ENCODE measurements at places on chromosomes 12 and 14.

DNA sequence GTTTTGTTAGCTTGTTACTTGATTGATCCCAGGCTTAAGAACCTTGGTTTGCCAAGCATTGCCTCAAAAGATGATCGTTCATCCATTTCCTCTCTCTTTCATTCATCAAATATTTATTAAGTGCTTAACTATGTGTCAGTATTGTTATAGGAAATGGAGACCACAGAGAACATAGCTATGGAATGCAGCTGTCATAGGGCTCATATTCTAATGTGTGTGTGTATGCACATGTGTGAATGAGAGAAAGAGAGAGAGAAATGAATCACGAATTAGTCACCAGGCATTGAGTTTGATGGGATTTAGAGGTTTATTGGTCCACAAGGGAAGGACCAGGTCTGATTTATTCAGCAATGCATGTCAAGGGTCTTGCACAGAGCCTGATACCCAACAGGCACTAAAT is 71.0 kb upstream of the FBXO21 start:
- no peak for DNase-seq

- DNase-seq: peak; percentile 83
These were observed 23.2 kb downstream of the PXN start for GRCh38 chr12:120242275-120242799.

- DNase-seq: no peak
These were observed 107.3 kb downstream of the CACNA1C start for GRCh38 chr12:2160043-2160442.

- peak; percentile 91 for DNase-seq
These were observed at the start of gene NACA for GRCh38 chr12:56724972-56725722. Gene NACA (minus strand): TSS chr12:56725299. CDS start chr12:56724521, 778 bp downstream.

DNA sequence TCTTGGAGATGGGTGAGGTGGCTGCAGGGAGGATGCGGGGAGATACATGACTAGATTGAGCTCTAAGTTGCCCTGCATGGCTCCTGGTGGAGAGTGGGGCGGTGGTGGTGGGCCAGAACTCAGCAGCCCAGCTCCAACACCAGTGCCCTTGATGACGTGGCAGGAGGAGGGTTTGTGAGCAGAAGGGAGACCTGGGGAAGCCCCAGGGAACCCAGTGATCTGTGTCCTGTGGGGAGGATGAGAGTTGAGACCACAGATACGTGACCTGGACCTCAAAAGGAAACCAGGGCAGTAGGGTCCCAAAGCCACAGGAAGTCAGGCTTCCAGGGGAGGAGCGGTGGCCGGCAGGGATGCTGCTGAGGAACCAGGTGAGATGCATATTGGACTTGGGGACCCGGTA is 989.1 kb upstream of the TMEM132C start:
- no peak for DNase-seq

DNA sequence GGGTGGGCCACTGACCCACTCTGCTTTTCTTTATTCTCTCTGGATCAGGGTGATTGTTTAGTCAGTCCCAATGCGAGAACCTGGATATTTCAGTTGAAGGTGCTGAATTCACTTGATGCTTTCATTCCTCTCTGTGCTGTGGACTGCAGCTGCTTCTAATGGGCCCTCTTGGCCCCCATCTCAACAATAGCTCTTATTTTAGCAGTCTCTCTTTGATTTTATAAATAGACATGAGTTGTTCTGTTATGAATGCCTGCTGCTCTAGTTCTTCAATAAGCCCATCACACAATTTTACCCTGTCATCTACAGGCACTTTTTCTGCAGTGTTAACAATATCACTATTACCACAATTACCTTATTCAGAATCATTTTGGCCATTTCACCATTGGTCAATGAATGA is 54.1 kb upstream of the YARS2 start:
- no peak for DNase-seq

DNA sequence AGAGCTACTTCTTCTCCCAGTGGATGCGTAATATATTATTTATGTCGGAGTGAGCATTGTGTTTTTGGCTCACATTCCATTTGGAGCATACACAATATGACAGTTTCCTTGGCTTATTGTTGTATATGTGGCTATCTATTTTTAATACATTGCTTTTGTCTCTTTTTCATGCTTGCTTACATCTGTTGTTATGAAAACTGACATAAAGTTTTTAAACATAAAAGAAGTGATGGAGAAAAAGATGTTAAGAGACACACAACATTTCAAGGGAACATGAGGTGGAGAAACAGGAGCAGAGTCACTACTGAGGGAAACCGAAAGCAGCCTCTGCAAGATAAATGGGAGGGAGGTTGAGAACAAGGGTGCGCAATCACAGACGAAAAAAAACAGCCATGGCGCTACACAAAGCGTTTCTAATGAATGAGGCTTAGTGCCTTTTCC is 228.4 kb upstream of the NPAS3 start:
- no peak for DNase-seq

GRCh38 chr12:47139000-47139681 is 59.4 kb upstream of the AMIGO2 start:
- DNase-seq: no peak

GRCh38 chr12:39028382-39028781 is 123.0 kb upstream of the CPNE8 start:
- no peak for DNase-seq

- no peak for DNase-seq
These were observed 78.0 kb downstream of the IFNG start for GRCh38 chr12:68081561-68081960.

- DNase-seq: no peak
These were observed 23.6 kb upstream of the KCNH3 start for GRCh38 chr12:49515266-49515665.

DNA sequence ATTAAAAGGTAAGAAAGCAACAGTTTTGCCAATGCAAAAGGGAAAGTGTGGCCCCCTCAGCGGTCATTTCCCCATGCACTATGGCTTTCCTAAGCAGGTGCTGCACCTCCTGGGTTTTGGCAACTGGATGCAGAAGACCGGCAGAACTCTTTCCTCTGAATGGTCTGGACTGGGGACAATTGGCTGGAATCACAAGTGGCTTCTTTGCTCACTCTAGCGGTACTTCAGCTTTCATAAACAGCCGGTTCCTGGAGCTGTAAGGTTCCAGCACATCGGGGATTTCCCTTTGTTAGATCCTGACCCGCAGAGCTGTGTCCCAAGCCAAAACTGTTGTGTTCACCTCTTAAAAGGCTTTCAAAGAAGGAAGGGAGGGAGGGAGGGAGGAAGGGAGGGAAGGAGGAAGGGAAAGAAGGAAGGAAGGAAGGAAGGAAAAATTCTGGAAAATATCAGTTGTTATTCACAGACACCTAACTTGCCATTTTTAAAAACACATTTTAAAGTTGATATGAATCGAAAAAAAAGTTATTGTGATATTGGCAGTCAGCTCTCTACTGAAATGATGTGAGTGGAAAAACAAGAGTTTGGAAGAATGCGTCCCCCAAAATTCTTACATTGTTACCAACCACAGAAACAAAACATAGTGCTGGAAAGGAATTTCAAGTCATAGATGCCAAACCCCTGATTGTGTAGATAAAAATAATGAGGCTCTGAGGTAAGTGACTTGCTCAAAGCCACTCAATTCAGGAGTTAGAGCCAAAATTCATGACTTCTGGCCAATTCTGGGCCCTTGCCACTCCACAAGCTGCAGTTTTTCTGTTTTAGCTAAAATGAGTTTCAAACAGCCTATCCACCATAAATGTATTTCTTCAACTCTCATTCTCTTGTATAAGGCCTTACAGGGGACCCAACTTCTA is 220.6 kb upstream of the HMGA2 start:
- DNase-seq: no peak

DNA sequence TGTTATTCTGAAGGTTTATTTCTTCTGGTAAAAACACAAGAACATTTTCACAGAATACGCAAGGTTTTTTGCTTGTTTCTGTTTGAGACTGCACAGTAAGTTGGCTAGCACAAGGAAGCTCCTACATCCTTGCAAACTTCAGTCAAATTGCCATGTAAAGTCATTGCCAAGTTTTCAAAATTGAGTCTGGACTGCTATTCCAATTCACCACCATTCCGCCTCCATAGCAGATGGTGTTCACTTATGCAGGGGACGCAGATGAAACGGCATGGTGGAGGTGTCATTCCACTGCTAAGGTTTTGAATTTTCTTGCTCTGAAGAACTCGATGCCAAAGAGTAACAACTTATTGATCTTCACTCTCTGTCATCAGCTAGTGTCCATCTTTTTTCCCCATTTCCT is 303.9 kb upstream of the SYT1 start:
- DNase-seq: no peak

DNA sequence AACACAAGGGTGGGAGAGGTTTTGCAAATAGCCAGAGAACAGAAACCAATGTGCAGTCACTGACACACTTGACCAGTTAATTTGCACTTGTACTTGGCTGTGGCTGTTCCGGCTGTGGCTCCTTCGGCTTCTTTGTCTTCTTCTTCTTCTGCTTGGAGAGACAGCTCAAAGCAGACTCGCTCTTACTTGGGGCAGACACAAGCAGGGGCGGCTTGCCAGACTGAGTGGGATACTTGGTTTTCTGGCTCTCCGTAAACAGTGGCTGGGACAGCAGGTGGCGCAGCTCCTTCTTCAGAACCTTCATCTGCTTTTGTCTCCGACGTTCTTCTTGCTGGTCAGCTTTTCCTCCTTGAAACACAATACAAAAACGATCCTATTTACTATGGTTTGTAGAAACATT is 25.0 kb downstream of the OTUB2 start:
- DNase-seq: no peak

DNA sequence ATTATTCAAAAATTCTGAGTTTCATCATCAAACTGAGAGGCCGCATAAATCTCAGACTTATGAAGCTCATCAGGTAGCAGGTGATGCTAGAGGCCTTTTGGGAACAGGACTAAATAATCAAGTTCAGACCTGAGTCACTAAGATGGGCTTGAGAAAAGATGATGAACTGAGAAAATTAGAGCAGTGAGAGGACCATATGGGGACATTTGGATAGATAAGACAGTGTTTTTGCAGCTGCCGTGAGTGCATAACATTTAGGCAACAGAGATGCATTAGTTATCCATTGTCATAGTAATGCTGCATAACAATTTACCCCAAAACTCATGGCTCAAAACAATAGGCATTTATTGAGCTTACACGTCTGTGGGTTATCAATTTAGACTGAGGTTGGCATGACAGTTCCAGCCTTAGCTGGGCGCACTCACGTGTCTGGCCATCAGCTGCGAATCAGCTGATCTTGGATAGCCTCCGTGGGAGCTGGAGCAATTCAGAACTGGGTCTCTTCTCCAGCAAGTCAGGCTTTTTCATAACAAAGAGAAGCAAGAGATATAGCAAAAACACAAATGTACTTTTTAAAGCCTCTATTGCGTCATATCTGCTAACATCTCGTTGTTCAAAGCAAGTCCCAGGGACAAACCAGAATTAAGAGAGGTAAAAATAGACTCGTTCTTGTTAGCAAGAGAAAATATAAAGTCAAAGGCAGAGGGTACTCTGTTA is 72.8 kb downstream of the CAPZA3 start:
- no peak for DNase-seq

GRCh38 chr12:130073721-130074120 is 88.5 kb upstream of the FZD10 start:
- no peak for DNase-seq

- no peak for DNase-seq
These were observed 2.3 kb upstream of the ANGEL1 start for GRCh38 chr14:76814726-76815645.

GRCh38 chr14:96944297-96944696 is 147.1 kb downstream of the VRK1 start:
- no peak for DNase-seq

DNA sequence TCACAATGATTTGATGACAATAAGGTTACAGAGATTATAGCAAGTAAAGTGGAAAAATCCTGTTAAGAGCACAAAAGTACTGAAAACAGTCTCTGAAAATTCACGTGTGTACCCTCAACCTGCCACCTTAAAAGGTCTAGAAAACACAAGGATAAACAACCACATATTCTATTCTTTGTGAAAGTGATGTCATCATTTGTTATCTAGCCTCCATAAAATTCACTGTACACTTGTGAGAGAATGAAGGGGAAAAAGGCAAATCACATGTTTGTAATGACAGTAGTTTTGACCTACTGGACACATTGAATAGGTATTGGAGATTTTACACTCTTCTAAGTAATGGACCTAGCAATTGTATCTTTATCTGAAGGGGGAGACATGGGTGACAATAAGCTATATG is 4.0 kb downstream of the PTGDR start:
- DNase-seq: no peak

GRCh38 chr14:43479596-43480195 is 1027.4 kb downstream of the FSCB start:
- DNase-seq: no peak

DNA sequence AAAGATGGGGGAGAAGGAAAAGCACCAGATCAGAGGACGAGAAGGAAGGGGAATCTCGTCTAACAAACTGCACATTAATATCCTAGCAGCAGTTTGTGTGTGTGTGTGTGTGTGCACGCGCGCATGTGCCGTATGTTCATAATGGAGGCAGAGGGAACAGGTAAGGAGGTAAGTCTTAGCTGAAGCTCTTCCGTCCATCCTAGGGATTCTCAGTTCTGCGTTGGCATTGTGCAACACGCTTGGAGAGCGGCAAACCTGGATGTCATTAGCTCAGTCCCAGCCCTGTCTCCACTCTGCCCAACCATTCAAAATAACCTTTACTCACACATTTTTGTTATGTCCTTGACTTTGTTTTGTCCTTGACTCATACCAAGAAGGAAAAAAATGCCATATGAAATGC is 1.6 kb upstream of the C1R start:
- no peak for DNase-seq

DNA sequence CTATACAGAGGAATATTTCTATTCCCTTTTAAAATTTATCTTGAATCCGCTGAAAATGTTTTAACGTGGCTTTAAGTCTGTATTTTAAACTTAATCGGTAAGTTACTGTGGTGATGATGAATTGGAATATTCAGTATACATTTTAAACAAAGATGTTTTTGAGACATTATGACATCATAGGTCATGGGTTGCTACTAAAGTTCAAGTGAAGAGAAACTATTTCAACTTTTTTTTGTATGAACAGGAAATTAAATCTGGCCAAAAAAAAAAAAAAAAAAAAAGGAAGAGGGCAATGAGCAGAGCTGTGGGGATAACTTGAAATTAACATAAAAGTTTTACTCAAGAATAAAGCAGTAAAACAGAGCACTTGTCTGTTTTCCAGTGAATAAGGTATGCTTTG is 109.0 kb downstream of the PLEKHA5 start:
- no peak for DNase-seq

DNA sequence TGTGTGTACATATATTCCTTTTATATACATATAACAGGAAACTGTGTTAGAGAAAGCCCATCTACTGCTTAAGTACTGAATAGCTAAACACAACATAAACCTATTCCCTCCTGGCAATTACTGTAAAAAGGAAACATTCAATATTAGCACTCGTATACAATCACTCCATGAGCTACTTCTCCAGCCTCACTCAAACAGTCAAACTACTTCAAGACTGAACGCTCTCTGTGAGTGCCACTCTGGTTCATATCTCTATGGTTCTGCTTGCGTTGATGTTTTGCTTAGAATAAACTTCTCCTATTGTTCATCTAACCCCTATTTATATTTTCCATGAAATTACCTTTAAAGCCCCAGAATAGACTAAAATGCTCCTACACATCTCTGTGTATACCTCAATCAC is 243.7 kb downstream of the MED13L start:
- no peak for DNase-seq

- no peak for DNase-seq
These were observed 36.8 kb downstream of the DMAC2L start for GRCh38 chr14:50348933-50349332.

Data from CMK (cell line).